ENCODE measurements at places on chromosomes 7 and 10. TPM values are rescaled to one million over a fixed set of nuclear protein-coding genes. Genes with fewer than 3 reads are reported as not detected.

GRCh38 chr10:82544377-82544776, 669.4 kb downstream of the NRG3 start:
- no peak for DNase-seq
- no peaks in the 10 kb centered on the region for H3K27me3 ChIP-seq
- no peaks in the 10 kb centered on the region for H3K36me3 ChIP-seq
- no peak overlapping the region for H3K4me3 ChIP-seq
- no peak overlapping the region for H3K27ac ChIP-seq

DNA sequence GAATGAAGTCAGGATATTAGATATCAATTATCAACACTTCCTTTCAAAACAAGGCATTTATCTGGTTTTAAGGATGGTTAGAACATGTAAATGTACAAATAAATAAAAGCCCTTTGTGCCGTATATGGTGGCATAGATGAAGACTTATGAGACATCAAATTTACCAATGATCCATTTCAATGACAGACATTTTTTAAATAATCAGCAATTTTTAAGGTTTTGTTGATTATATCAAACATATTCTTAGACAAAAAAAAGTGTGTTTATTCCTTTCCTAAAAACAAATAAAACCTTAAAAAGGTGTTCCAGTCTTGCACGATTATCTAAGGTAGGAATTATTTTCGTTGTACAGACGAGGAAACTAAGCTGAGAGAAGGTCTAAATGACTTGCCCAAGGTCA, 13.8 kb downstream of the APBB1IP start:
- no peaks in the 10 kb centered on the region for H3K27me3 ChIP-seq
- H3K4me3 ChIP-seq = no peak overlapping the region
- no peak overlapping the region for H3K27ac ChIP-seq
- no peaks in the 10 kb centered on the region for H3K4me1 ChIP-seq
- no peaks in the 10 kb centered on the region for H3K36me3 ChIP-seq

DNA sequence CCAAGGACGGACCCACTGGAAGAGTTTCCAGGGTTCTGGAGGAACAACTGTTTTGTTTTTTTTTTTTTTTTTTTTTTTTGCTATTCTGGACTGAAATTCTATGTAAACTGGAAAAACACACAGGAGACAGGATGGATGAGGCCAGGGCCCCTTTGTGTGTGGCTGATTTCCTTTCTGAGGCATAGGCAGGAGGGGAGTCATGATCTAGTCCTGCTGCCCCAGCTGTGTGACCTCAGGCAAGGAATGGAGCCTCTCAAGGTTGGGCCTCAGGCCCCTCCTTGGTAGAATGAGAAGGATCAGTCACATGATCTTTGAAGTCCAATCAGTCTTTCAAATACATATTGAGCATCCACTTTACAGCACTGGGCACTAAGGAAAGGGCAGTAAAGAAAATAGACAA, 87.6 kb downstream of the SH3PXD2A start:
- H3K4me1 ChIP-seq = peaks cover 39% of the 10 kb centered on the region
- no peak for DNase-seq
- no peak overlapping the region for H3K27ac ChIP-seq
- no peaks in the 10 kb centered on the region for H3K36me3 ChIP-seq

GRCh38 chr7:99106411-99106810, 37.5 kb downstream of the SMURF1 start:
- peak overlapping the region; percentile 49 for H3K27ac ChIP-seq
- peaks cover 54% of the 10 kb centered on the region for H3K4me1 ChIP-seq
- no peaks in the 10 kb centered on the region for H3K27me3 ChIP-seq

- H3K27ac ChIP-seq = peak overlapping the region; percentile 20
- H3K36me3 ChIP-seq = peaks cover 10% of the 10 kb centered on the region
- no peaks in the 10 kb centered on the region for H3K27me3 ChIP-seq
- H3K4me1 ChIP-seq = peaks cover 22% of the 10 kb centered on the region
- DNase-seq = no peak
- H3K4me3 ChIP-seq = no peak overlapping the region
Measured at GRCh38 chr7:139091677-139091996, 17.9 kb downstream of the ZC3HAV1 start.

DNA sequence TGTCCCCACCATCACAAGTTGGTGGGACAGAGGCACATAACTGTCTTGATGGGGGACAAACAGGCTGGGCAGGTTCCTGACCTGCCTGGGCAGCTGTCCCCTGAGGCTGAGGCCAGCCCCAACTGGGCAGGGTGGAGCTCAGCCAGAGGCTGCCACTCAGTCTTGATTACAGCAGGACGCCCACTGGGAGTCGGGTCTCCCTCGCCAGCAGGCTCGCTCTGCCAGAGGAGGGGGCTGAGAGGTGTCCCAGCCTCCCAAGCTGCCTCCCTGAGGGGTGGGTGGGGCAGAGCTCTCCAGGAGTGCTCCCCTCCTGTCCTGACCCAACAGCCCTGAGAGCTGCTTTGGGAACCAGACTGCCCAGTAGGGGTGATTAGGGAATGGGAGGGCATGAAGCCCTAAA, 1.8 kb upstream of the CAMK2G start:
- no peak for DNase-seq
- H3K4me3 ChIP-seq = no peak overlapping the region
- peaks cover 6% of the 10 kb centered on the region for H3K36me3 ChIP-seq
- no peak overlapping the region for H3K27ac ChIP-seq
- H3K27me3 ChIP-seq = no peaks in the 10 kb centered on the region

- no peaks in the 10 kb centered on the region for H3K36me3 ChIP-seq
- peaks cover 22% of the 10 kb centered on the region for H3K4me1 ChIP-seq
- DNase-seq = peak; percentile 69
- peak overlapping the region; percentile 59 for H3K27ac ChIP-seq
- peak overlapping the region; percentile 79 for H3K4me3 ChIP-seq
- no peaks in the 10 kb centered on the region for H3K27me3 ChIP-seq
Measured at GRCh38 chr10:61903928-61904344, 2.4 kb downstream of the ARID5B start.

DNA sequence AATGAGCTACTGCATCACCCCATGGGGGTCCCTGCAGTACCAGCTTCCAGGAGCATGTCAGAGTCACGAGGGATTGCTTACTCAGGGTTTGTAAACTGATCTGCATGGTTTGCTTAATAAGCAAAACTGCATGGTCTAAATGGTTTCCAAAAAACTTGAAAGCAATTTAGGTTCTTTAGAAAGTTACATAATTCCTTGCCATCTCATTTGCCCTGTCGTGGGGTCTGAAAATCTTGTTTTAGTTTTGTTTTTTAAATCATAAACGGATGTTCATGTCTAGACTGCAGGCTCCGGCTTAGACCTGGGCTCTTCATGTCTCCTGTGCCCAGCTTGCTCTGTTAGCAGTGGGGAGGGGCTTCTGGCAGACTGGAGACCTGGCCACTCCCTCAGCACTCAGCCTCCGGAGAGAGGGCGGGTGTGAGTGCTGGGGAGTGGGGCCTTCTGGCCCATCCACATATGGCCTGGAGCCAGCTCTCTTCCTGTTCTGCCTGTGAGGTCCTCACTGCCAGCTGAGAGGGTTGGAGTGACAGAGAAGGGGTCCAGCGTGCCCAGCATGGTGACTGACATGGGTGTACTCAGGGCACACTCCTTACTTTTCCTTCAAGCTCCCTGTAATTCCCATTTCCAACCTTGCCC, 17.5 kb downstream of the PRF1 start:
- peak; percentile 15 for DNase-seq
- peaks cover 4% of the 10 kb centered on the region for H3K27me3 ChIP-seq
- H3K4me3 ChIP-seq = no peak overlapping the region
- H3K36me3 ChIP-seq = no peaks in the 10 kb centered on the region

GRCh38 chr7:128763541-128763940, 12.1 kb downstream of the OPN1SW start:
- no peak for DNase-seq
- H3K27me3 ChIP-seq = no peaks in the 10 kb centered on the region
- H3K4me1 ChIP-seq = no peaks in the 10 kb centered on the region
- H3K4me3 ChIP-seq = no peak overlapping the region
- H3K36me3 ChIP-seq = peaks cover 25% of the 10 kb centered on the region

DNA sequence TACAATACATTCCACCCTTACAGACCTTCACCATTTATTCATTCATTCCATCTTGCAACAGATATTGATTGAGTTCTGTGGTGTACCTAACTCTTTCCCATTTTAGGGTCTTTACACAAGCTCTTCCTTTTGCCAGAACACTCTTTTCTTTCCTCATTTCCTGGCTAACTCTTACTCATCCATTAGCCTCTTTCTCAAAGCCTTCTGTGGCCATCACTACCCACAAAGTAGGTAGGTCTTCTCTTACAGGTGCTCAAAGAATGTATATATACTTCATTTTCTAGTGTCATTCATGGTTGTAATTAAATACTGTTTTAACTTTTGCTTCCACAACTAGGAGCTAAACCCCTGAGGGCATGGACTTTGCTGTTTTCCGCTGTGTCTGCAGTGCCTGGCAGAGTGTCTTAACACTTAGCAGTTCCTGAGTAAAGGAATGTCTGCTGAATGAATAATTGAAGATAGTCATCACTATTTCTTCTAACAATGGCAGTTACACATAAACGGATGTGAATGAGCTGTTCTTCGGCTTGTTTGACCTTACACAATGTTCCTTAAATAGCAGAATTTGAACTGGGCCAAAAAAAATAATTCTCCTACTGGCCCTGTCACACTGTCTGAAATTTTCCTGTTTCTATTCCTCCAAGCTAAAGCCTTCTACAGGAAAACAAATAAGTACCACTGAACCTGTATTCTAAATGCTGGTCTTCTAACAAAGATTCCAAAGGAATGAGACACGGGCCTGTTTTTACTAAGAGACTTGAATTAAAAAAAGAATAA, 15.1 kb downstream of the BCAP29 start:
- peaks cover 5% of the 10 kb centered on the region for H3K36me3 ChIP-seq
- DNase-seq = peak; percentile 98
- H3K27me3 ChIP-seq = no peaks in the 10 kb centered on the region
- H3K27ac ChIP-seq = peak overlapping the region; percentile 97
- no peak overlapping the region for H3K4me3 ChIP-seq
- peaks cover 57% of the 10 kb centered on the region for H3K4me1 ChIP-seq

DNA sequence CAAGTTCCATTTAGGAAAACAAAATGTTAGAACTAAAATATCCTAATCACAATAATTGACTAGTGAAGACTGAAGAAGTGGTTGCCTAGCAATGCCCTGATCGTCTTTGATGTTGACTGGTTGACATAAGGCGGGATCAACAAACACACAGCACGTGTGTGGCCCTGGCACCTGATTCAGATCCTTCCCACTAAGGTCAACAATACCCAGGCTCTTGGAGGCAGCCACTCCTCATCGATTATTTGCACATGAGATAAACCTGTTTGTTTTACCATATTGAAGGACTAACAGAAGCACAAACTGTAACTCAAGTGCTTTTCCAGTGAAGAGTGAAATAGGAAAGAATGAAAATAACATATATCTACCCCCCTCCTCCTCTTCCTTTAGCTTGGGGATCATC, 15.6 kb downstream of the FANK1 start:
- no peak overlapping the region for H3K27ac ChIP-seq
- no peak overlapping the region for H3K4me3 ChIP-seq

DNA sequence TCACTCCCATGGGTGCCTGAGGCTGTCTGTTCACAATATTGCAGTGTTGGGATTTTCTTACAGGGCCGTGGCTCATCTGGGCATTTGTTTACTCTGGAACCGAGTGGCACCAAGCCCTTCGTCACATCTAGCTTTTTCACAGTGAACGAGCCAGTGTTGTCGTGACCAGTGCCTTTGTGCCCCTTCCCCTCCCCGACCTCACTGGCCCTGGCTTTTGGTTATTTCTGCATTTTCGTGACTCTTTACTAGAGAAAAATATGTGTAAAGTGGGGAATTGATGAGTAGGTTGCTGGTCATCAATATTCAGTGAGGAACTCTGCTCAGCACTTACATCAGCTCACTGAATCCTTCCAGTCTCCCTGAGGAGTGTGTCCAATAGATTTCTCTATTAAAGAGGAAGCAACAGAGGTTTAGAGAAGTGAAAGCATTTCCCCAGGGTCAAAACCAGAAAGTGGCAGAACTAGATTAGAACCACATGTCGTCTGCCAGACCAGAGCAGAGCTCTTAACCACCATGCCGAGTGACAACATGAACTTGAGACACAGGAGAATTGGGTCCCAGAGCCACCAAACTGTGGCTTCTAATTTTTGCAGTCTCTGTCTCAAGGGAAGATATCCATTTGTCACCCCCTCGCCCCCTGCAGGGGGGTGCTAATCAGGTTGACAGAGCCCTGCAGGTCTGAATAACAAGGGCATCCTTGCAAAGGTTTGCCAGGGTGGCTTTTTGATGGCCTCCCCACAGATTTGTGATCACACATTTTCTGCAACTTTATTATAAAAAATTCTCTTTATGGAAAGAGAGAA, 125.3 kb downstream of the CHN2 start:
- H3K4me1 ChIP-seq = no peaks in the 10 kb centered on the region
- no peak overlapping the region for H3K4me3 ChIP-seq
- H3K27ac ChIP-seq = no peak overlapping the region

- H3K27me3 ChIP-seq = peaks cover 2% of the 10 kb centered on the region
- H3K4me1 ChIP-seq = no peaks in the 10 kb centered on the region
- H3K4me3 ChIP-seq = no peak overlapping the region
- H3K36me3 ChIP-seq = no peaks in the 10 kb centered on the region
- no peak for DNase-seq
- H3K27ac ChIP-seq = no peak overlapping the region
Measured at GRCh38 chr10:86579883-86580520, 58.4 kb upstream of the WAPL start.

GRCh38 chr7:40885503-40885902, 750.7 kb downstream of the SUGCT start:
- H3K36me3 ChIP-seq = no peaks in the 10 kb centered on the region
- H3K4me3 ChIP-seq = no peak overlapping the region
- DNase-seq = peak; percentile 43
- H3K4me1 ChIP-seq = peaks cover 7% of the 10 kb centered on the region
- H3K27me3 ChIP-seq = no peaks in the 10 kb centered on the region

GRCh38 chr10:121516093-121516865, 82.0 kb downstream of the FGFR2 start:
- H3K27me3 ChIP-seq = no peaks in the 10 kb centered on the region
- no peak overlapping the region for H3K4me3 ChIP-seq
- H3K4me1 ChIP-seq = peaks cover 11% of the 10 kb centered on the region
- H3K27ac ChIP-seq = no peak overlapping the region
- no peak for DNase-seq

DNA sequence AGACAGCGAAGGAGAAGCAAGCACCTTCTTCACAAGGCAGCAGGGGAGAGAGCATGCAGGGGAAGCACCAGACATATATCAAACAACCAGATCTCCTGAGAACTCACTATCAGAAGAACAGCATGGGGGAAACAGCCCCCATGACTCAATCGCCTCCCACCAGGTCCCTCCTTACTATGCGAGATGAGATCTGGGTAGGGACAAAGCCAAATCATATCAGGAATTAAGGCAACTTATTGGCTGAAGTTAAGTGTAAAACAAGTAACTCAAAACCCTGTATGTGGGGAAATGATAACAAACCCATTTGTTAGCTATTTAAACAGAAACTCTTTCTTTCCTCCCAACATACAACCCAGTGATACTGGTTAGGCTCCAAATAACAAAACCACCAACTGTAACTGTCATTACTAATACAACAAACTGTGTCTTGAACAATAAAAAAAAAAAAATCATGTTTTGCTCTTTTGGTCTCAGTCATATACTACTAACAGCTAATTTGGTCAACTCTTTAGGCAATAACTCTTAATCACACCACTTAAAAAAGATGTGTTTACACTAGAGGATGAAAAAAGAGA, 57.8 kb downstream of the MINDY3 start:
- no peak for DNase-seq
- H3K4me3 ChIP-seq = no peak overlapping the region
- H3K36me3 ChIP-seq = peaks cover 2% of the 10 kb centered on the region

Gene ACTR3C
- polyA plus RNA-seq = 0.33 TPM

Gene HOGA1
- 0.44 TPM for polyA plus RNA-seq

Gene SPACDR
- 1.9 TPM for polyA plus RNA-seq

Gene SEMA3E
- polyA plus RNA-seq = not detected

Gene PNLIPRP1
- not detected for polyA plus RNA-seq

Gene PRSS37
- polyA plus RNA-seq = not detected

Gene AKR1C4
- not detected for polyA plus RNA-seq

Gene MPP7
- 0.17 TPM for polyA plus RNA-seq

Gene SYT15
- polyA plus RNA-seq = 0.65 TPM

Gene PDGFA
- polyA plus RNA-seq = 23.2 TPM

Measured in endothelial cell of umbilical vein (primary cell).